ENCODE measurements at places on chromosomes 6 and 20.

DNA sequence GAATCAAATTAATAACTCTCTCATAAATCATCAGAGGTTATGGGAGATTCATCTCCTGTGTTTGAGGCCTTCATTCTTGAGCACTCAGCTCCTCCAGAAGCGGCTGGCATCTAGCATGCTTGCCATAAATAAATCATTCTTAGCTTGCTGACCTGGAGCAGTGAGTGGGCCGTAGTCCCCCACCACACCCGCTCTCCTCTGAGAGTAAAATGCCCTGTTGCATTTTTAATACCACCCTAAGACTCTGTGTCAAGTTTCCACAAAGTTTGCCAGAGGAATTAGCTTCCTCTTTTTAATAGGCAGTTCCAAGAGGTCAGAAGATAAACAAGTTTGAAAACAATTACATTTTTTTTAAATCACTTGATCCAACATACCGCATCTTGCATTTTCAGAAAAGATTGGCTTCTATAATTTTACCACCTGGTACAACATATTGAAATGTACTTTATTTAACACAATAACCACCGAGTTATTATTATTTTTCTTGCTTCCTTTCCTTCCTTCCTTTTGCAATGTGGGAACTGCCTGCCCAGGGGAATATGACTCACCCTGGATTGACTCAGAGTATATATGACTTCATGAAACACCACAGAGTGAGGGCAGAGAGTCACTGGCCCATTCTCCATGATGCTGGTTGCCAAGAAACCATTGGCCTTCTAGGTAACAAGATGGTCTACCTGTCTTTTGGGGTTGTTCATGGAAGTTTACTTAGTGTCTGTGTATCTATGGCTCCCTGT lies 29.4 kb upstream of the CLIC5 start:
- DNase-seq: no peak

GRCh38 chr20:11248011-11248409 lies 574.2 kb upstream of the JAG1 start:
- DNase-seq: no peak

GRCh38 chr6:130029163-130029562 lies 10.8 kb downstream of the L3MBTL3 start:
- no peak for DNase-seq

DNA sequence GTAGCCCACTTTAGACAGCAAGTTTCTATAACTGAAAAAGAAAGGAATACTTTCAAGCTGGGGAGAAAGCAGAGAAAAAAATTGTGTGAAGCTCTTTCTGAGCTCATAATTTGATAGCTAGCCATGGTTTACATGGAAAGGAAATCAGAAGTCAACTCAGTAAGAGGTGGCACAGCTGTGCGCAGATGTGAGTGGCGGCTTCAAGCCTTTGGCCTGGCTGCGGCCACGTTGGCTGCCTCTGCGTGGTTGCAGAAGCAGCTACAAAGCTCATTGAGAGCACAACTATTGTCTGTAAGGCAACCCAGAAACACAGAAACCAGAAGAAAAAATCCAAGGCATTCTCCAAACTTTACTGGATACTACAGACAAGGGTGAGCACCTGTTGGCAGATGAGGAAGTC lies 136.9 kb downstream of the SASH1 start:
- no peak for DNase-seq

DNA sequence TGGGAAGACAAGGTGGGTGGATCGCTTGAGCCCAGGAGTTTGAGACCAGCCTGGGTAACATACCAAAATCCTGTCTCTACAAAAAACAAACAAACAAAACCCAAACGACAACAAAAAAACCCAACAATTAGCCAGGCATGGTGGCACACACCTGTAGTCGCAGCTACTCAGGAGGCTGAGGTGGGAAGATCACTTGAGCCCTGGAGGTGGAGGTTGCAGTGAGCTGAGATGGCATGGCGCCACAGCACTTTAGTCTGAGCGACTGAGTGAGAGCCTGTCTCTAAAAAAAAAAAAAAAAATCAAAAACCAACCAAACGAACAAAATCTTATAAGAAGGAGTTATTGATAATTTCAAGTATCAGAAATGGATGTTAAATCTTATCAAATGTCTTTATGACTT lies 114.9 kb downstream of the CDH26 start:
- no peak for DNase-seq

GRCh38 chr20:5282561-5282960 lies 34.2 kb downstream of the PROKR2 start:
- no peak for DNase-seq

DNA sequence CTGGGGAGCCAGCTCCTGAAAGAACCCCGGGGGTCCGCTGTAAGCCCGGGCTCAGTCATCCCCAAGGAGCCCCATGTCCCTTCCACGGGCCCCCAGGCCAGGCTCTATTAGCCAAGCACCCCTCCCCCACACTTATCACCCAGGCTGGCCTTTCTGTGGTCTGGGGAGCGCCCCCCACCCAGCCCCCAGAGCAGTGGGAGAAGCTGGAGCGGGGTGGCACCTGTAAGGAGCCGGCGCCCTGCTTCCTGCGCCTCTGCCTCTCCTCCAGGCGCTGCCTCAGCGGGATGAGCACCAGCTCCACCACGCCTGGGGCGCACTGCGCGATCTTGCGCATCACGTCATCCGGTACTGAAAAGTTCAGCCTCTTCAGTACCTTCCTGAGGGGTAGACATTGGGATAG lies 2.3 kb downstream of the SPEF1 start:
- DNase-seq: no peak

- DNase-seq: no peak
Observed at GRCh38 chr20:57013741-57014140, 252.7 kb downstream of the BMP7 start.

DNA sequence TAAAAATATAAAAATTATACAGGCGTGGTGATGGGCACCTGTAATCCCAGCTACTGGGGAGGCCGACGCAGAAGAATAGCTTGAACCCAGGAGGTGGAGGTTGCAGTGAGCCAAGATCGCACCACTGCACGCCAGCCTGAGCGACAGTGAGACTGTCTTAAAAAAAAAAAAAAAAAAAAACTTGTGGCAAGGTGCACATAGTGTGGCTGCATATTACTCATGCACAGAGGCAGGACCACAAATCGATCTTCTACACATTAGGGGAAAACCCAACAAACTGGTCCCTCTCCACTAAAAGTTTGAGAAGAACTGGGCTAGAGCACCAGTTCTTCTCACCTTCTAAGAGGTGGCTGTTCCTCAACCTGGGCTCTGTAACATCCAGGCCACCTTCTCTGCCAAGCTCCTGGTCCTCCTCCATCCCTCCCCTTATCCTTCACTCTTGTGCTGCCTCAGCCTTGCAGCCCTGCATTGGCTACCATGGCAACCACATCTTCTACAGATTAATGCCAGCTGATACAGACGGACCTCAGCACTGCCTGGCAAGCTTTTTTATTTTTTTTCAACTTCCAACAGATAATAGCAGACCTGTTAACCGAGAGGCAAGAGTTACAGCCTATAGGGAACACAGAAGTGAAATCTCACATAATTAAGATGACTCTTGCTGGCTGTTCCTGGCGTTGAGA lies 88.0 kb downstream of the ATP9A start:
- peak; percentile 22 for DNase-seq

DNA sequence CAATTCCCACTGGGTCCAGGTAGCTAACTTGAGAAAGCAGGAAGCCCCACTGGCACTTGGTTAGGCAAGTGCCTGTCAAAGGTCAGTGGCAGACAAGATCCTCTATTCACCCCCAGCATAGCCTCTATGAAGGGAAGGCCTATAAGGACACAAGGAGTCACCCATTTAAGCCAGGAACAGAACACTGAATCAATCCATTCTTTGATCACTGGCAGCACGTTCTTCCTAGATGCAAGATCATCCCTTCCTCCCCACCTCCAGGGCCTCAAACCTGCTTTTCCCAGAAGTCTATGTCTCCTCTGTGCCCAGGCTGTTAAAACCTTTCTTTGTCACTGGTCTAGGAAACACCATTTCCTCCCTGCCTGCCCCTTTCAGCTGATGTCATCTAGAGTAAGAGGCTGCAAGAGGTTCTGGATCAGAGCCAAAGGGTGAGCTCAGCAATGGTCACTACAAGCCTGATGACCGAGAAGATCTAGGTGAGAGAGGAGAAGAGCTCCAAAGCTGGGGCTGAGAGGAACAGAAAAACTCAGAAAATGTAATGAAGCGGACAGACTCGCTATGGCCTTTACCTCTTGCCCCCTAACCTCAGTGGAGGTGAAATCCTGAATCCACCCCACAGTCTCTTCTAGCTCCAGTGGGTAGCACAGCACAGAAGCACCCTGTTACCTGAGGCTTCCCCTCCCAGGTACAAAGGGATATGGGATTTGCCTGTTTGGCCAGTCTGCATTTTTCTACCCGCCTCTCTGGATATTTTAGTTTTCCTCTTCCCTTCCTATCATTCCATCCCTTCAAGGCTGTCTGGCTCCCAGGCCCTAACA lies 1.8 kb downstream of the GTPBP2 start:
- peak; percentile 35 for DNase-seq

DNA sequence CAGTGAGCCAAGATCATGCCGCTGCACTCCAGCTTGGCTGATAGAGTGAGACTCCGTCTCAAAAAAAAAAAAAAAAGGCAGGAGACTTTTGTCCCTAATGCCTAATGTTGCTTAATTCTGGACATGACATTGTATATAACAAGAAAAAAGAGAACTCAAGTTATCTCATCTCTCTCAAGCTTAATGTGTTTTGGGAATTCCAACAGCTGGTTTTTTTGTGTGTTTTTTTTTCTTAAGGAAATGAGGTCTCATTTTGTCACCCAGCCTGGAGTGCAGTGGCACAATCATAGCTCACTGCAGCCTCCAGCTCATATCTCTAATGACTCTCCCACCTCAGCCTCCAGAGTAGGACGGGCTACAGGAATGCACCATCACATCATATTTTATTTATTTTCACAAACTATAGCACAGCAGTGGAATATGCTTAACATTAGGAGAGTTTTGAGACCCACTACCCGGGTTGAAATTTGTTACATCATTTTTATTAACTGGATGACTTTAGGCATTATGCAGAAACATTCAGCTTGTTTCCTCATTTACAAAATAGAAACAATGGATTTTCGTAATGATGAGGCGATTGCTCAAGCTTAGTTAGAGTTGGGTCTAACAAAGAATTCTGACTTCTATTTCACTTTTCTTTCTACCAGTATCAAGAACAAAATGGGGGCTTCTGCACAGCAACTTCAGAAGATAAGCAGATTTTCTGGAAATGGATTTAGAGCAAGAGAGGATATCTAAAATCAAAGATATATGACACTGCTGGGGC lies 104.1 kb upstream of the BTN3A2 start:
- no peak for DNase-seq

GRCh38 chr6:145731447-145731846 lies 3.9 kb downstream of the EPM2A start:
- DNase-seq: no peak

GRCh38 chr20:3980260-3981131 lies 34.9 kb downstream of the RNF24 start:
- no peak for DNase-seq

- no peak for DNase-seq
Observed at GRCh38 chr20:49278818-49279676, 1.2 kb upstream of the ZNFX1 start.

DNA sequence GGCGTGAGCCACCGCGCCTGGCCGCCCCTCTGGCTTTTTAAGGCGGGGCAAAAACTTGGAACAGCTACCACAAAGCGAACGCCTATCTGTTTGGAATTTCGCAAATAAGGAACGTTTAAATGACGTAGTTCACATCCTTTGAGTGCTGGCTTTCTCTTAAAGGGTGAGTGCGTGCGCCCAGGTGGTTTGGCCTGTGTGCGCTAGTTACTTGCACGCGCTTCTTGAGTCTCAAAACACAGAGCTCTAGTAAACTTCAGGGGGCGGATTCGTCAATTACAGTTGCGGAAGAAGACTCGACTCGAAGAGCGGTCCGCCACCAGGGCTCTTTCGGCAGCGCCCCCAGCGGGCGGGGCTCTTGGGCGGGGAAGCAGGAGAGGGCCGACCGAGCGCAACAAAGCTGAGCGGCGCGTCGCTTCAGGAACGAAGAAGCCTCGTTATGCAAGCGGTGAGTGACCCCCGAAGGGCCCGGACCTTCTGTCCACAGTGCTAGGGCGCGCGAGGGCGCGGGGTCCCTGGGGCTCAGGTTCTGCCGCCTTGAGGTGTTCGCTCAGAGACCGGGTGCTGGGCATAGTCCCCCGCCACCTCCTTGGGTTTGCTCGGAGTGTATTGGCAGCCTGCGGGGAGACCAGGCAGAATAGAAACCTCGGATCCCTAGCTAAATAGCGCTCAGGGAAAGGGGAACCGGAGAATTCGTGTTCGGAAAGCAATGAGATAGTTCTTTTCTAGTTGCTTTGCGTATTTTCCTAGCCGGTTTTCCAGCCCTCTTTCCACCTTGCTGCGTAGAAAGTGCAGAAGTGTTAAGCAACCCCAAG lies at the start of gene SYCP2L:
Gene SYCP2L, plus strand, starts transcription at position 362 of the 812 bp plus-strand sequence. Its CDS starts 75 bp downstream, at position 437.
- DNase-seq: no peak

DNA sequence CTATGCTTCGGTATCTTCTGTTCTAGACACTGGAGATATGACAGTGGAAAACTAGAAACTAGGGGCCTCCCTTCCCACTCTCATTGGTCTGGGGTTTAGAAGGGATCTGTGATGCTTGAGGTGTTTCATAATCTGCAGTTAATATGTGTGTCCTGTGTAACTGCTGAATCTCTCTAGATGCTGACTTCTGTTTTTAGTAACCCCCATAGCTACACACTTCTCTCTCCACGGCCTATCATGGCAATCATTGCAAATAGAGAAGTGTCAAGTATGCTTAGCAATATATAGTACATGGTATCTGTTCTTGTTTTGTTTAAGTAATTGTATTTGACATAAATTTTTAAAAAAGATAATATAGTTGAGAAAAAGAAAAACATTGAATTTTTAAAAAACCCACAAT lies 394.6 kb upstream of the MMS22L start:
- DNase-seq: no peak

DNA sequence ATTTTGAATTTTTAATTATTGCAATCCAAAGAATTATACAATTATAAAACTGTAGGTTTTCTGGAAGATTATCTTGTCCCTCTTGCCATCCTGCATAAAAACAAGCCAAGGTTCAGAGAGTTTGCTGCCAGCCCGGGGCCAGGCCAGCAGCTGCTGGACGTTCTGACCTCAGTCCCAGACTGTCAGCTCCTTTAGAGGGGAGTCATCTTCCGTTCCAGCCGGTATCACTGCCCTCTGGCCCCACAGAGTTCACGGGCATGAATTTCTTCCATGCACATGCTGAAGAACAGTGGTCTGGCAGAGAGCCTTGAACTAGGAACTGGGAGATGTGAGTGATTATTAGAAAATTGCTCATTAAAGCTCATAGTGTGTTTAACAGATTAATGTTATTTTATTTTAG lies 130.4 kb upstream of the QKI start:
- DNase-seq: no peak

GRCh38 chr6:41677124-41677921 lies 39.1 kb downstream of the MDFI start:
- no peak for DNase-seq

Measured in NCI-H446 (cell line).